Muscle of leg (tissue), 16 donors: ENCODE measurements at places on chromosomes 4 and X. TPM values are rescaled to one million over a fixed set of nuclear protein-coding genes. Genes with fewer than 3 reads are reported as not detected.

GRCh38 chr4:179618966-179619365 lies 2176.7 kb upstream of the AGA start:
- H3K27me3 ChIP-seq = no peaks in the 10 kb centered on the region
- no peak overlapping the region for H3K4me3 ChIP-seq
- no peak overlapping the region for H3K27ac ChIP-seq

DNA sequence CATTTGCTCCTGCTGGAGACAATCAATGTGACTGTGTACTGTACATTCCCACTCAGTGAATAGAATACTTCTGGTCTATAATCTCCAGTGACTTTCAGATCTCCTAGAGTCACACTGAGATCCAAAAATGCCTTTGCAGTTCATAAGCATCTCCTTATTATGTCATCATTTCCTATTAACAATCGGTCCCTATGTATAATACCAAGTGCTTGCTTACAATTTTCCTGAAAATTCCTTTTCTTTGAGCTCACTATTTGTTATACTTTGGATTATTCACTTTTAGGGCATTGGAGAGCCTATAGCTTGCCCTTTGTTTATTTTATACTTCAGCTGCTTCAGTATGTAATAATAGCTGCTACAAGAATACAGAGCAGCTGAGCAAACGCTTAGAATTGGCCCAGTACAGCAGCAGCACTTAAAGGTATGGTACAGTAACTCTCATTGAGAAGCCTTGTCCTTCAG lies 313.0 kb downstream of the DCTD start:
- H3K4me1 ChIP-seq = no peaks in the 10 kb centered on the region
- peak; percentile 54 for DNase-seq
- peaks cover 2% of the 10 kb centered on the region for H3K36me3 ChIP-seq
- H3K27me3 ChIP-seq = no peaks in the 10 kb centered on the region
- no peak overlapping the region for H3K4me3 ChIP-seq

- H3K36me3 ChIP-seq = no peaks in the 10 kb centered on the region
- peaks cover 5% of the 10 kb centered on the region for H3K27me3 ChIP-seq
- H3K4me3 ChIP-seq = no peak overlapping the region
- DNase-seq = peak; percentile 5
Observed at GRCh38 chrX:106039920-106040319, 1.4 kb upstream of the SERPINA7 start.

DNA sequence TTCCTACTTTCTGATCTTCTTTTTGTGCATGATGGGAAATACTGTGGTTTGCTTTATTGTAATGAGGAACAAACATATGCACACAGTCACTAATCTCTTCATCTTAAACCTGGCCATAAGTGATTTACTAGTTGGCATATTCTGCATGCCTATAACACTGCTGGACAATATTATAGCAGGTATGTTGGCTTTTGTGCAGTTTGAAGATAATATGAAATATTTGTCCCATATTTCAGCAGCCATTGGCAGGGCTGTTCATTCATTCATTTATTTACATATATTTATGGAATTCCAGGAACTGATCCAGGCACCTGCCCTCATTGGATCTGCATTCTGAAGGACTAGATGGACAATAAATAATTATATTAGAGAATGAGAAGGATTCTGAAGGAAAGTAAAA lies 96.9 kb downstream of the NPFFR2 start:
- no peak overlapping the region for H3K27ac ChIP-seq
- H3K36me3 ChIP-seq = no peaks in the 10 kb centered on the region
- no peak for DNase-seq
- no peaks in the 10 kb centered on the region for H3K27me3 ChIP-seq
- no peak overlapping the region for H3K4me3 ChIP-seq
- no peaks in the 10 kb centered on the region for H3K4me1 ChIP-seq

DNA sequence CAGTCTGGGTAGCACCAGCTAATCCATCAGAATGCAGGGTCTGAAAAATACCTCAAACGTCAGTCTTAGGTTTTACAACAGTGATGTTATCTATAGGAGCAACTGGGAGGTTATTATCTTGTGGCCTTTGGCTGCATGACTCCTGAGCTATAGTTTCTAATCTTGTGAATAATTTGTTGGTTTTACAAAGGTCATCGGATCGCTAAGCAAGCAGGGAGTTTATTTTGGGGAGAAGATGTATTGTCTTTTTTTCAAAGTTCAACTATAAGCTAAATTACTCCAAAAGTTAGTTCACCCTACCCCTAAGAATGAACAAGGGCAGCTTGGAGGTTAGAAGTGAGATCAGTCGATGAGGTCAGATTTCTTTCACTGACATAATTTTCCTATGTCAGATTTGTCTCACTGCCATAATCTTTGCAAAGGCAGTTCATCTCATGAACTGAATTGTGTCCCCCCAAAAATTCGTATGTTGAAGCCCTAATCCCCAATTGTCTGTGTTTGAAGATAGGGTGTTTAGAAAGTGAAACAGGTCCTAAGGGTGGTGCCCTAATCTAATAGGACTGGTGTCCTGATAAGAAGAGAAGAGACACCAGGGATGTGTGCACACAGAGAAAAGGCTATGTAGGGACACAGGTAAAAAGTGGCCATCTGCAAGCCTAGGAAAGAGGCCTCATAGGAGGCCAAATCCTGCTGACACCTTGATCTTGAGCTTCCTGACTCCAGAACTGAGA lies 175.8 kb upstream of the GALNT7 start:
- H3K36me3 ChIP-seq = no peaks in the 10 kb centered on the region
- no peak for DNase-seq
- no peaks in the 10 kb centered on the region for H3K4me1 ChIP-seq

Gene MTNR1A
- 0.13 TPM for total RNA-seq

- DNase-seq = peak; percentile 60
- peaks cover 54% of the 10 kb centered on the region for H3K4me1 ChIP-seq
- no peaks in the 10 kb centered on the region for H3K36me3 ChIP-seq
- H3K27ac ChIP-seq = no peak overlapping the region
Observed at GRCh38 chr4:184100297-184100885, 117.3 kb downstream of the ENPP6 start.

- no peaks in the 10 kb centered on the region for H3K27me3 ChIP-seq
- no peak overlapping the region for H3K4me3 ChIP-seq
- H3K27ac ChIP-seq = no peak overlapping the region
- no peak for DNase-seq
- H3K4me1 ChIP-seq = no peaks in the 10 kb centered on the region
Observed at GRCh38 chr4:177479063-177479462, 36.8 kb upstream of the AGA start.

Gene OPN1MW
- not detected for total RNA-seq

GRCh38 chr4:166506051-166506450 lies 633.0 kb downstream of the TLL1 start:
- no peak for DNase-seq
- H3K27ac ChIP-seq = no peak overlapping the region
- H3K36me3 ChIP-seq = no peaks in the 10 kb centered on the region
- no peaks in the 10 kb centered on the region for H3K4me1 ChIP-seq
- H3K4me3 ChIP-seq = no peak overlapping the region
- no peaks in the 10 kb centered on the region for H3K27me3 ChIP-seq

GRCh38 chrX:9569876-9570301 lies 105.0 kb downstream of the TBL1X start:
- peaks cover 14% of the 10 kb centered on the region for H3K4me1 ChIP-seq
- H3K36me3 ChIP-seq = no peaks in the 10 kb centered on the region
- H3K27ac ChIP-seq = peak overlapping the region; percentile 35
- no peak overlapping the region for H3K4me3 ChIP-seq
- peaks cover 21% of the 10 kb centered on the region for H3K27me3 ChIP-seq
- DNase-seq = peak; percentile 69

Gene CTAG1B
- total RNA-seq = not detected

DNA sequence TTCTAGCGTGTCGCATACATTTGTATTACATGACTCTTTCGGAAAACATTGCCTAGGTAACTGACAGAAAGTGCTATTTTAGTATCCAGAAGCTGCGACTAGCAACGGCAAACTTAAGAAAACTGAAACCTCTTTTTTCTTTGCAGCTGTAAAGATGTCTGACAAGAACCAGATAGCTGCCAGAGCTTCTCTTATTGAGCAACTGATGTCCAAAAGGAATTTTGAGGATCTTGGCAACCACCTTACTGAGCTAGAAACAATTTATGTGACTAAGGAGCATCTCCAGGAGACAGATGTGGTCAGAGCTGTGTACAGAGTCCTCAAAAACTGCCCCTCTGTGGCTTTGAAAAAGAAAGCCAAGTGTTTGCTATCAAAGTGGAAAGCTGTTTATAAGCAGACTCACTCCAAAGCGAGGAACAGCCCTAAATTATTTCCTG lies 9.4 kb downstream of the TCEANC start:
- no peaks in the 10 kb centered on the region for H3K4me1 ChIP-seq
- peaks cover 25% of the 10 kb centered on the region for H3K27me3 ChIP-seq
- H3K36me3 ChIP-seq = peaks cover 8% of the 10 kb centered on the region
- DNase-seq = peak; percentile 88

Gene RBM46
- total RNA-seq = 0.09 TPM

- peaks cover 35% of the 10 kb centered on the region for H3K4me1 ChIP-seq
- H3K4me3 ChIP-seq = no peak overlapping the region
- peaks cover 60% of the 10 kb centered on the region for H3K27me3 ChIP-seq
Observed at GRCh38 chrX:53281963-53282695, 745 bp upstream of the IQSEC2 start.

DNA sequence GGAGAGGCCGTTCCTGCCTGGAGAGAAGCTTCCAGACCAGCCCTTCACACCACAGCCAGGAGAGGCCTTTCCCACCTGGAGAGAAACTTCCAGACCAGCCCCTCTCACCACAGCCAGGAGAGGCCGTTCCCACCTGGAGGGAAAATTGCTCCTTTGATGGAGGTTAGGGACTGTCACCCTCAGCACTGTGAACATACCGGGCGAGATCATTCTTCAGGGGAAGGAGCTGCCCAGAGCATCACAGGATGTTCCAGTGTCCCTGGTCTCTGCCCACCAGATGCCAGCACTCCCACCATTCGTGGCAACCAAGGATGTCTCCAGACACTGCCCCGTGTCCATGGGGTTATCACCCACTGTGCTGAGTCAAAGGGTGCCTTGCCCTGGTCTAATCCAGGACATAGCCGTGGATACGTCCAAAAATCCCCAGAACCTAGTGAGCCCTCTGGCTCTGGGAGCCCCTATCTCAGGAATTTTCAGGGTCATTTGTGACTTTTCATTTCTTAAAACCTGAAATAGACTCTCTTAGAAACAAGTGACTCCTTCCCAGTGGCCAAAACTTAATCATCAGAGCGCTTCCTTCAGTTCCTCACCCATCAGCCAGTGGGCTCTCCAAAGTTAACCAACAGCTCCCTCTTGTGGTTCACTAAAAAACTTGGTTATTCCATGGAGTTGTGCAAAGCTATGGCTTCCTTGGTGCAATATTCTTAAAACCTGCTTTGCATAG lies 80.2 kb downstream of the CRMP1 start:
- H3K27me3 ChIP-seq = no peaks in the 10 kb centered on the region
- H3K4me3 ChIP-seq = no peak overlapping the region
- no peaks in the 10 kb centered on the region for H3K4me1 ChIP-seq
- peaks cover 80% of the 10 kb centered on the region for H3K36me3 ChIP-seq

GRCh38 chrX:129522184-129523078 lies 859 bp downstream of the SMARCA1 start:
- H3K4me3 ChIP-seq = peak overlapping the region; percentile 89
- no peaks in the 10 kb centered on the region for H3K36me3 ChIP-seq
- H3K27ac ChIP-seq = peak overlapping the region; percentile 98

DNA sequence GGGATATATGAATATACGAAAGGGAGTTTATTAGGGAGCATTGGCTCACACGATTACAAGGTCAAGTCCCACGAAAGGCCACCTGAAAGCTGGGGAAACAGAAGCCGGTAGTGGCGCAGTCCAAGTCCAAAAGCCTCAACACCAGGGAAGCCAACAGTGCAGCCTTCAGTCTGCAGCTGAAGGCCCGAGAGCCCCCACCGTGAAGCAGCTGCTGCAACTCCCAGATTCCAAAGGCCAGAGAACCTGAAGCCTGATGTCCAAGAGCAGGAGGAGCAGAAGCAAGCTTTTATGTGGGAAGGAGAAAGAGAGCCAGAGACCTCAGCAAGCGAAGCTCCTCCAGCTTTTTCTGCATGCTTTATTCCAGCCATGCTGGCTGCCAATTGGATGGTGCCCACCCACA lies 275.8 kb downstream of the PTTG2 start:
- no peak overlapping the region for H3K4me3 ChIP-seq
- H3K4me1 ChIP-seq = peaks cover 16% of the 10 kb centered on the region
- no peaks in the 10 kb centered on the region for H3K36me3 ChIP-seq
- DNase-seq = peak; percentile 47
- peak overlapping the region; percentile 65 for H3K27ac ChIP-seq
- H3K27me3 ChIP-seq = no peaks in the 10 kb centered on the region

- peaks cover 4% of the 10 kb centered on the region for H3K36me3 ChIP-seq
- peak; percentile 76 for DNase-seq
- H3K27ac ChIP-seq = no peak overlapping the region
- no peak overlapping the region for H3K4me3 ChIP-seq
- no peaks in the 10 kb centered on the region for H3K27me3 ChIP-seq
Observed at GRCh38 chr4:145047151-145047550, 50.8 kb downstream of the ANAPC10 start.

Gene SPARCL1
- 314 TPM for total RNA-seq

DNA sequence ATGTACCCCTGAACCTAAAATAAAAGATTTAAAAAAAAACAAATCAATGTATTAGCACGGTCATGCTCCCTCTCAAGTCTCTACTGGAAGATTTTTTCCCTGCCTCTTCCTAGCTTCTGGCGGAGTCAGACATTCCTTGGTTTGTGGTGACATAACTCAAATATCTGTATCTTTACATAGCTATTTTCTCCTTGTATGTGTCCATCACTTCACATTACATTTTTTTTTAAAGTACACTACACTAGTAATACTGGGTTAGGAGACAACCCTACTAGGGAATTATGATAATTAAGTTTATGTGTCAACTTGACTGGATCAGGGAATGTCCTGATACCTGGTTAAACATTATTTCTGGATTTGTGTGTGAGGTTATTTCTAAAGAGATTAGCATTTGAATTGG lies 1197.9 kb downstream of the TECRL start:
- H3K27ac ChIP-seq = no peak overlapping the region
- no peak overlapping the region for H3K4me3 ChIP-seq

DNA sequence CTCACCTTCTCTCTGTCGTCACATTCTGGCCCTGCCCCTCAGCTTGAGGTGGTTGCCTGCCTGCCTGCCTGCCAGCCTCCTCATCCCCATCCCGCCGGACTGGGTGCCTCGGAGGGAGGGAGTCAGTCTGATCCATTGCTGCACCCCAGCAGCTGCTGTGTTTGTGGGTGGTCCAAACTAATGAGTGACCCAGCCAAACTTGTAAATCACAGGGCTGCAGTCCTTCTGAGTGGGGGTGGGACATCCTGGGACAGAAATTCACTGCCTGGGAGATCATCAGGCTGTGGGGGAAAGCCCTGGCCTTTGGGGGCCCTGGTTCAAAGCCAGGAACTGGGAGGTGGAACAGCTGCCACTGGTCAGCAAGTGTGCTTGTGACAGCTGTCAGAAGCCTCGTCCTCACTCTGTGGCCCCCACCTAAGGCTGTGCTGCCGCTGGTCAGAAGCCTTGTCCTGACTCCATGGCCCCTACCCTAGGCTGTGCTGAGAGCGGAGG lies 5.6 kb downstream of the GPR78 start:
- H3K4me3 ChIP-seq = no peak overlapping the region
- H3K27ac ChIP-seq = no peak overlapping the region
- no peaks in the 10 kb centered on the region for H3K36me3 ChIP-seq
- H3K4me1 ChIP-seq = peaks cover 10% of the 10 kb centered on the region
- DNase-seq = no peak
- peaks cover 49% of the 10 kb centered on the region for H3K27me3 ChIP-seq
